ENCODE measurements at places on chromosomes 16 and 17. TPM values are rescaled to one million over a fixed set of nuclear protein-coding genes. Genes with fewer than 3 reads are reported as not detected.

GRCh38 chr16:30030011-30030685 is 923 bp downstream of the TLCD3B start:
- DNase-seq: no peak

DNA sequence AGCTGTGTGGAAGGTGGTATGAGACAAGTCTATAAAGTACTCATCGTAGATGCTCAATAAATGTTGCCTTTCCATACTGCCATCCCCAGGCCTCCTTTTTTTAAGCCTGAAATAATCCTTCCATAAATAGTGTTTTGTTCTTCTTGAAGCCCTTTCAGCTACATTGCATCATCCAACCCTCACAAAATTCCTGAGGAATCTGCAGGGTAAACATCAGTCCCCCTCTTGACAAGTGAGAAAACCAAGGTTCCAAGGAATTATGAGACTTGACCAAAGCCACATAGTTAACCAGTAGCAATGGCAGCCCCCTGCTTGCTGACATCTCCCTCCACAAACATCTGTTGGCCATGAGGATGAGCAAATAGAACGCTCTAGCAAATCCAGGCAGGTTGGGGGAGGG is 89.7 kb upstream of the CCL1 start:
- DNase-seq: no peak

DNA sequence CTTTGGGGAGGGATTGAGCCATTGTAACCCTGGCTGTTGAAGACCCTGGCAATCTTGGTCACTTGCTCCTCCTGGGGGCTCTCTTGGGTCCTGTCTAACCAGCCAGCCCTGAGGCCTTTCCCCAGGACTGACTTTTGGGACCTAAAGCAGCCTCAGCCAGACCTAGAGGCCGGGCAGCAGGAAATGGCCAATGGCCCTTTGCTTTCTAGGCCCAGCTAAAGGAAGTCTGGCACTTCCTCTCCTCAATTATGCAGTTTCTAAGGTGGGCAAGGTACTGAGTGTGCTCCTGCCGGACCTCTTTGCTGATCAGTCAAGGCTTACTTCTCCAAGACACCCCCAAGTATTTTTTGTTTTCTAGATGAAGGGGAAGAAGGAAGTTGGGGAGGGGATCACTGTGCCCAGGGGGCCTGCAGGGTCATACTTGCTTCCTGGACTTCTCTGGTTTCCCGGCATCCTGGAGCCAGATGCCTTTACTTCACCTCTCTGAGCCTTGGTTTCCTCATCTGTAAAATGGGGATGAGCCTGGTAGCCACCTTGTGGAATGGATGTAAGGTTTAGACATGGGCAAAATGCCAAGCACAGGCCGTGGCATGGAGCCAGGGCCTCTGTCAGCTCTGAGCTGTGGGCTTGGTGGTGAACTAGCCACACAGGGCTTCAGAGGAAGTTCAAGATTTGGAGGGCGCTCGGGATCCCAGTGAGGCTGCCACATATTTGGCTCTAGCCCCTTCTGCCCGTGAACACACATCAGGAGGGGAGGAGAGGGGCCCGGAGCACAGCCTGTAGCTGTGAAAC is 8.6 kb downstream of the CX3CL1 start:
- no peak for DNase-seq

DNA sequence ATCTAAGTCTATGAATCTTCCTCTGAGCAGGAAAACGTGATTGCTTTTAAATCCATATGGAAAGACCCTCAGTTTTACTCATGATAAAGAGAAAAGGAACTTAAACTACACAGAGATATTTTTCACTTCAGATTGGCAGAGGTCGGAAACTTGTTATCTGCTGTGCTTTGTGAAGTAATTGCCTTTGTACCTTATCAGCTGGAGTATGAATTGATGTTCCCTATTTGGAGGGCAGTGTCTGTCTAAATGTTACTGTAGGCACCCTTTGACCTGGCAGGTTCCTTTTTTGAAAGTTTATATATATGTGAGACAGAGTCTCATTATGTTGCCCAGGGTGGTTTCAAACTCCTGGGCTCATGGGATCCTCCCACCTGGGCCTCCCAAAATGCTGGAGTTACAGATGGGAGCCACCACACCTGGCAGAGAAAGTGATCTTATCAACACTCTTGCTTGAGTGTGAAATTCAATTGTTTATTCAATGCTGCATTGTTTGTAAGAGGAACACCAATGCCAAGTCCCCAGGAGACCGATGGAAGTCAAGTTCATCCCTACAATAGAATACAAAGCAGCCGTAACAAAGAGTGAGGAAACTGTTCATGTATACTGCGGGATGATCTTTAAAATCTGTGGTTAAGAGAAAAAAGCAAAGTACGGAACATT is 52.3 kb downstream of the ABCC1 start:
- DNase-seq: no peak

DNA sequence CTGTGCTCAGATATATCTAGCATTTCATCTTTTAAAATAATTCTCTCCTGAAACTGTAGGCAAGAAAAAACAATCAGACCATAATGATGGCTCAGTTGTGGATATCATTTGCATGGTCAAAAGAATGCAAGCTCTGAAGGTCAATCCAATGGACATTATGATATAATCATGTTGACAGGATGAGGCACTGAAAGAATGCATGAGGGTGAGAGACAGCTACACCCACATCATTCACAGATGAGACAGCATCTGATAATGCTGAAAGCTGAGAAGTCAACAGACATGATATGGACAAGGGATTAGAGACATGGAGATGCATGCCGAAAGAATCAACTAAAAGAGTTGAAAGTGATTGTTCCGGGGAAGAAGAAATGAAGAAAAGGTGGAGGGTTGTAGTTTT is 346.4 kb upstream of the CDH5 start:
- DNase-seq: no peak

- no peak for DNase-seq
Measured at GRCh38 chr17:73265646-73266640, 4.3 kb upstream of the CPSF4L start.

- peak; percentile 40 for DNase-seq
Measured at GRCh38 chr17:42904110-42904469, 3.5 kb downstream of the G6PC1 start.

DNA sequence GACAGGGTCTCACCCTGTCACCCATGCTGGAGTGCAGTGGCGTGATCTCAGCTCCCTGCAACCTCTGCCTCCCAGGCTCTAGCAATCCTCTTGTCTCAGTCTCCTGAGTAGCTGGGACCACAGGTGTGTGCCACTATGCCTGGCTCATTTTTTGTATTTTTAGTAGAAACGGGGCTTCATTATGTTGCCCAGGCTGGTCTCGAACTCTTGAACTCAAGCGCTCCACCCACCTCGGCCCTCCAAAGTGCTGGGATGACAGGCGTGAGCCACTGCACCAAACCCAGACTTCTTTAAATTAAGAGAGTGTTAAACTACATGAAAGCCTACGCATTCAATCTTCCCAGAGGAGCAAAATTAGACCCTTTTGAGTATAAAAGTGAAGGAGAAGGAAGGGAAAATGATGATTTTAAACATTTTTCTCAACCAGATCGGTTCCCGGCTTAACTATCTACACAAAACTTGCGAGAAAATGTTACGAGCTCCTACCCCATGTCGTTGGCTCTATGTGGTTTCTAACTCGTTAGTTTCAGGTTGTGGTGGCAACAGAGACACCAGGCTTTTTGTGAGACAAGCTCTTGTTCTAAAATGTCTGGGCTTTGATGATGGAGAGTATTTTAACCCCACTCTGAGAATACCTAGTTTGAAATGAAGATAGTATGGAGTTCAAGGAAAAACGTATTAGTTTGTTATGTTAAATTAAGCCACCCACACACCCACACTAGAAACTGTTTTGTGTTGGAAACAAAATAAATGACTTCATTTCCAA is 26.3 kb downstream of the STAT5B start:
- no peak for DNase-seq

- no peak for DNase-seq
Measured at GRCh38 chr16:27849621-27850020, 213.9 kb downstream of the GSG1L start.

DNA sequence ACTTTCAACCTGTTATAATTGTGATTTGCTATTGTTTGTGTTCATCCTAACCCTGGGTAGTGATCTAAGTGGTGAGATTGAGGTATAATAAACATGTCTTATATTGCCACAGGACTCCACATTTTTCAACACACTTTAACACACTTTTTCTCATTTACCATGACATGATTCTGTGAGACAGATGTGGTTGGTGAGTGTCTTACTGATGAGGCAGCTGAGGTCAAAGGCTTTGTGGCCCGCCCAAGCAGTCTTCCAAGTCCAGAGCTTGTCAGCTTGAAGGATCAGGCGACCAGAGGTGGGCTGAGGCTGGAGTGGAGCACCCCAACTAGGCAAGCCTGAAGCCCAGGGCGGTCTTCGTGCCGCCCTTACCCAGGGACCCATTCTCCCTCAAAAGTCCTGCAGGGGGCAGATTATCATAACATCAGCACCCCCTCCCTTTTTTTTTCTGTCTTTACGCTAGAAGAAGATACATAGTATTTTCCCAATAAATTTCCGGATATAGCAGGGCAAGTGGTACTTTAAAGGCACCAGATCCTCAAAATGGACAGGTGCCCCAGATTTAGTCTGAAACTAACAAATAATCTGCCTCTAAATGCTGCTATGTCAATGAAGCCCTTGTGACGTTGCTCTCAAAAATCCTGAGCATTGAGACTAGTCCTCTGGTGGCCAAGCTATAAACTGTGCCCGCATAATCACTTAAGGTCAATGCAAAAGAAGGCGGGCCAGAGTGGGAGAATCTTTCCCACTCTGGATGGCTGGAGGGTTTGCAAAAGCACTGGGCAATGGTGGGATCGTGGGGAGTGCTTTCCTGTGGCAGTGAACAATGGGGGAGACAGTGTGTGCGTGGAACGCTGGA is 21.1 kb downstream of the KCTD19 start:
- DNase-seq: no peak

DNA sequence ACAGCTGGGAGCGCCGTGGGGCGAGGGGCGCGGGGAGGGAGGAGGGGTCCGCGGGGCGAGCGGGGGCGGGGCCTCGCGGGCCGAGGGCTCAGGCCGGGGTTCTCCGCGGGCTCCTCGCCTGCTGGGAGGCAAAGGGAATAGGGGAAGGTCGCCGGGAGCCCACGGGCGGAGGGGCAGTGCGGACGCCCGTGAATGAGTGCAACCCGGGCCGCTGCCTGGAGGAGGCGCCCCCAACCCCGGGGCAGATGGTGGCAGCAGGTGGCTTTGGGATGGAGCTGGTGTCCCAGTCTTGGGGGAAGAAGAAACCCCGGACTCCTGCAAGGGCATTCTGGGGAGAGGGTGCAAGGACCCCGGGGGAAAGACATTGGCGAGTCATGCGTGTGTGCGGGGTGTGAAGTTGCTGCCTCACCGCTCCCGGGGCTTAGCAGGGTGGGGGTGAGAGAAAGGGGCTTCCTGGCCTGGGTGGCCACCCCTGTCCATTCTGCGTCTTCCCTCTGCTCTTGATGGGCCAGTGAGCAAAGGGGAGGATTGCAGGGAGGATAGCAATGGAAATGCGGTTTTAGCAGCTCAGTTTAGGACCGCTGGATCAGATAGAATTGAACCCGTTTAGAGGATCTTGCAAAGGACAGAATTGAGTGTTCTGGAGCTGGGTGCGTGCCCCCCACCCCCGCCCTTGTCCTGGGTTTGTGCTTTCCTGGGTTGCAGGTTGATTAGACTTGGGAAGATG is 526 bp downstream of the KIAA0513 start:
- DNase-seq: peak; percentile 74

- DNase-seq: no peak
Measured at GRCh38 chr16:3321816-3322215, 16.5 kb downstream of the ZNF75A start.

- DNase-seq: peak; percentile 75
Measured at GRCh38 chr17:386141-386876, 33.7 kb upstream of the RPH3AL start.

- DNase-seq: no peak
Measured at GRCh38 chr16:86387468-86388440, 122.6 kb upstream of the FOXF1 start.

The TPSAB1 gene
- total RNA-seq: 2.7 TPM

The SLC5A11 gene
- 1.0 TPM for total RNA-seq

The GPR139 gene
- not detected for total RNA-seq

The HP gene
- 0.69 TPM for total RNA-seq

The HEATR9 gene
- not detected for total RNA-seq

The TP53TG3B gene
- total RNA-seq: not detected

The MEOX1 gene
- total RNA-seq: 0.94 TPM

The SYNGR3 gene
- 0.28 TPM for total RNA-seq

Data from pancreas (tissue), 10 donors.